ENCODE measurements at places on chromosomes 11 and 22.

- H3K27me3 ChIP-seq, result no peaks in the 10 kb centered on the region
- peak overlapping the region; percentile 72 for H3K4me3 ChIP-seq
- H3K27ac ChIP-seq, result peak overlapping the region; percentile 50
- DNase-seq, result no peak
Measured at GRCh38 chr22:24995649-24996180, 43.2 kb downstream of the KIAA1671 start.

DNA sequence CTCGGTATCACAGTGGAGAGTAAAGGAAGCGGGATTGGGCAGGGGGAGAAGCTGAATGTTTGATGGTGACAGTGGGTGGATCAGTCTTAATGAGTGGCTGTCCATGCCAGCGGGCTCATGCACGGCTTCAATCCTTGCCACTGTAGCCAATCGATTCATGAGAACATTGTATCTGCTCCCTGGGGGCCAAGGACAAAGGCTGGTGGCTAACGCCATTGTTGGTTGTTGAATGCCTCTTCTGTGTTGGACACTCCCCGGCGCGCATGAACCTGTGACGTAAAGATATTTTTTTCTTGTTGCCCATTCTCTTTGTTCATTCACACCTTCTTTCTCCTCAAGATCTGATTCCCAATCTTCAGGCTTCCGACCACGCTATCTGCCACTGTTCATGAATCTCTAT is 20.9 kb upstream of the ATXN10 start:
- H3K27ac ChIP-seq, result no peak overlapping the region
- H3K27me3 ChIP-seq, result peaks cover 7% of the 10 kb centered on the region
- DNase-seq, result no peak
- no peaks in the 10 kb centered on the region for H3K36me3 ChIP-seq

GRCh38 chr11:132520199-132520598 is 1012.1 kb downstream of the OPCML start:
- no peak for DNase-seq
- H3K4me1 ChIP-seq, result no peaks in the 10 kb centered on the region
- no peak overlapping the region for H3K4me3 ChIP-seq
- no peaks in the 10 kb centered on the region for H3K36me3 ChIP-seq
- H3K27me3 ChIP-seq, result no peaks in the 10 kb centered on the region

DNA sequence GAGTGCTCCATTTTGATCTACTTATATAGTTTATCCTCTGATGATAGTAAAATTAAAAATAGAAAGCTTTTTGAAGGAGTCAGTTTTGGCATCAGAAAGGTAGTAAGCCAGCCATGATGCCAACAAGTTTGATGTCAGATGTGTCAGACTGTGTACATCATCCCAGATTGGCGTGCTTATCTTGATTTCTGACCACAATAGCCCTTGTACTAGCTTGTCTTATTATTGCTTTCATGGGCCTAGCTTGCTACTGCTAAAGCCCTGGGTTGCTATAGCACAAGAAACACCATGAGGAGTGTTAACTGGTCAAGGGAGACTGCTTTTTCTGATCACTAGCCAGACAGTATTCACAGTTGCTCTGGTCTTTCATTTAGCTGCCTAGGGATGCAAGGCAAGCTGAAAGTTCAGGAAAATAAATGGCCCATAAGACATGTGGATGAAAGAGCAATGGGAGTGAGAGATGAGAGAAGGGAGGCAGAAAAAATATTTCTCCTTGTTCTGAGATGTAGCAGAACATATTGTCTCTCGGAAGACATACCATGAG is 1038.5 kb downstream of the JRKL start:
- no peaks in the 10 kb centered on the region for H3K36me3 ChIP-seq
- no peaks in the 10 kb centered on the region for H3K27me3 ChIP-seq
- no peak overlapping the region for H3K4me3 ChIP-seq
- H3K27ac ChIP-seq, result no peak overlapping the region
- no peak for DNase-seq

GRCh38 chr11:76841923-76842452 is 18.7 kb upstream of the ACER3 start:
- H3K36me3 ChIP-seq, result no peaks in the 10 kb centered on the region
- peak overlapping the region; percentile 6 for H3K4me3 ChIP-seq
- no peak overlapping the region for H3K27ac ChIP-seq
- peak; percentile 69 for DNase-seq
- H3K4me1 ChIP-seq, result peaks cover 25% of the 10 kb centered on the region

GRCh38 chr11:126718276-126718675 is 282.3 kb downstream of the KIRREL3 start:
- no peaks in the 10 kb centered on the region for H3K36me3 ChIP-seq
- no peak for DNase-seq
- peaks cover 14% of the 10 kb centered on the region for H3K27me3 ChIP-seq
- H3K4me1 ChIP-seq, result no peaks in the 10 kb centered on the region

DNA sequence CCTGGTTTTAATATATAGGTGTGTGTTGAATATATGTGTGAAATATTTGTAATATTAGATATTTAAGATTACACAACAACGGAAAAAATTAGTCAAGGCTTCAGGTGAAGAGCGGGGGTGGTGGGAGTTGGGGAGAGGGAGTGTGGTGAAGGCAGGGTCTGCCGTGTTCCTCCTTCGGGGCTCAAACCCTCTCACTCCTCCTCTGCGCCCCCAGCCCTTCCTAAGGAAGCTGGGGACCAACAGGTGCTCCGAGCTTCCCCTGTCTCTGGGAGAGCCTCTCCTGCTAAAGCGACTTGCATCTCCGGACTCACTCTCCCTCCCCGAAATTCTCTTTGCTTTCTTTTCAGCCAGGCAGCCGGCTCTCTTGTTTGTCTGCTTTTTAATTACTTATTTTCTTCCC is 960 bp upstream of the CADM1 start:
- H3K4me1 ChIP-seq, result peaks cover 12% of the 10 kb centered on the region
- no peaks in the 10 kb centered on the region for H3K36me3 ChIP-seq
- peaks cover 63% of the 10 kb centered on the region for H3K27me3 ChIP-seq
- H3K27ac ChIP-seq, result peak overlapping the region; percentile 88

Data from endodermal cell (in vitro differentiated cells).